Tibial nerve (tissue), 4 donors: ENCODE measurements at places on chromosomes 5 and 9. TPM values are rescaled to one million over a fixed set of nuclear protein-coding genes. Genes with fewer than 3 reads are reported as not detected.

DNA sequence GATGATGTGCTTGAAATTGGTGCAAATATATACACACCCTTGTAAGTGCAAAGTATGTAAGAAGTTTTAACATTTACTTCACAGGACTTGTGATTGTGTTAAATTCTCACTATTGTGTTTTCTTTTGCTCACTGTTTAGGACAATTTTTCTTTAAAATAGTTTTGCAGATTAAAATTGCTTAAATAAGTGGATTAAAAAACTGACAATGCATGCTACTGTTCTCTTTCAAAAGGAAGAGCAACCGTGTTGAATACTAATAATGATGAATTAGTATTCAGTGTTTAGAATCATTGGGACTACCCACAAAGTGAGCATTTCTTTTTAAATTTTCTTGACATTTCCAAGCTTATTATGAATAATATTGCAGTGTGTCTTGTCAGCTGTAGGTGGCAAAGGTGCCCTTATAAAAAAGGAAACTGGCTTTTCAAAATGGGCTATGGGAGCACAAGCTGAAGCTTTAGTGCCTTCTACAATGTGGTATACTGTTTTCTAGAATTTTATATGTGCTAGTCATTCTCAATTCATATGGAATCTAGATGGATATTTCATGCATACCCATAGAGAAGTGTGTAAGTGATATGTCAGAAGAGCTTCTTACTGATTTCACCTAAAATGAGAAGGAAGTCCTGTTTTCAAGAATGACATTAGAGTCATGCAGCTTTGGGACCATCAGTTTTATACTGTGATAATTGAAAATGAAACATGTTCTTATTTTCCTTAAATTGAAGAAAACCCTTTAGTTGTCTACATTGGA is 35.4 kb downstream of the SREK1 start:
- no peak for DNase-seq

GRCh38 chr5:109688630-109688969 is 1.1 kb upstream of the MAN2A1 start:
- peak; percentile 20 for DNase-seq

GRCh38 chr5:158534203-158534602 is 565.5 kb downstream of the EBF1 start:
- DNase-seq: no peak

DNA sequence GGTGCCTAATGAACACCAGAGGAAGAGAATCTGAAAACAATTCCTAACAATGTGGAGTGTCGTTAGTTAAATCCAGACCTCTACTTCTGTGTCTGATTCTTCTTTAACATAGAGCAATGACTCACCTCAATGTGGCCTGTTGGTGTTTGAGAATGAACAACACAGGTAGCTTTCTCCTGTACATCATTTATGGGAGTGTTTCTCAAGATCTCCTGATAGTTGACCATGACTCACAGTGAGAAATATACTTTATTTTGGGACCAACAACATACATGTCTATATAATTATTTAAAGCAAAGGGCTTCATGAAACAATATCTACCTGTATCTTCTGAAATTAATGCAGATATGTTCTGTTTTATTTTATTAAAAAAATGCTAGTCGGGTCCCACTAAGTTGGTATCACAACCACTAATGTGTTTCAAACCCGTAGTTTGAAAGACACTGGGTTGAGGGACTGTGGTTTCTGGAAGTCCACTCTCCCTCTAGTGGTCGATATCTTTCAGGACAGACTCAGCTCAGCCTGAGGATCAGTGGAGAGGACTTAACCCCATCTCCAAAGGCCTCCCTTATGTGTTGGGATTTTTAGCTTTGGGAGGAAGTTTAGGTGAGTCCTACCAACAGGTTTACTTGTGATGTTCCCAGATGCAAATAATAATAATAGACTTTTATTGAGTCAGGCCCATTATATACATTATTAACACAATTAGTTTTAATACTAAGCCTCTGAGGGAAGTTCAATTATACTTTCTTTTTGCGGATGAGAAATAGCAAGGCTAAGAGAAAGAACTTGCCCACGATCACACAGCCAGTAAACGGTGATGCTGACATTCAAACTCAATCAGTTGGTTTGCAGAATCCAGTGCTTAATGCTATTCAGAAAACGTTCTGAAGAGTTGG is 70.0 kb upstream of the KLF9 start:
- DNase-seq: no peak

- no peak for DNase-seq
Observed at GRCh38 chr9:98291820-98292219, 36.4 kb upstream of the TBC1D2 start.

DNA sequence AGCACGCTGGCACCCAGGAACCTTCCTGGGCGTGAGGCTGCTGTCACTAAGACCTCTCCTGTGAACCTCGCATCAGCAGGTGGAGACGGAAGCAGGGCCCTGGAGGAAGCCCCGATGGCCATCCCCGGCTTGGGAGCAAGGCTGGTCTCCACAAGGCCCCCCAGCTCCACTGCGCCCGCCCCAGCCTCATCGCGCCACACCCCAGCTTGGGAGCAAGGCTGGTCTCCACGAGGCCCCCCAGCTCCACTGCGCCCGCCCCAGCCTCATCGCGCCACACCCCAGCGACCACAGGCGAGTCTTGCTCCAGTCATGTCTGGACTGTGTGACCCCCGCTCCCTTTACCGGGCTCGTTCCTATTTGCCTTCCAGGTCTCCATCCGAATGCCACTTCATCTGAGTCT is 11.0 kb downstream of the QSOX2 start:
- no peak for DNase-seq

Gene FOXD4L6
- total RNA-seq: not detected

DNA sequence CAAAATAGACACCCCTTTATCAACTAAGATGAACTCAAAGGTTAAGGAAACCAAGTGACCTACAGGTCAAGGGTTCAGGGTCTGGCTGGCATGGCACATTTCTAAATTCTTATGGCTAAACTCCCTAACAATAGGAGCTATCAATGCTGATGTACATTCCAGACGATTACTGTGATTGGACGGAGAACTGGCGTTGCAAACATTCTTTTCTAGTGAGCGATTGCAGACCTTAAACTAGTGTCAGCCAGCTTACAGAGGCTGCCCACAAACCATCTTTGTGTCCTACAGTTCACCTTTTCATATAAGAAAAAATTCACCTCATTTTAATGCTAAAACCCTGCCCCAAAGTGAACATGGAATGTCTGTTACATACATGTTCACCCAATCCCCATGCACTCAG is 382.9 kb downstream of the MAT2B start:
- no peak for DNase-seq

- no peak for DNase-seq
Observed at GRCh38 chr5:96726802-96727201, 64.6 kb downstream of the CAST start.

DNA sequence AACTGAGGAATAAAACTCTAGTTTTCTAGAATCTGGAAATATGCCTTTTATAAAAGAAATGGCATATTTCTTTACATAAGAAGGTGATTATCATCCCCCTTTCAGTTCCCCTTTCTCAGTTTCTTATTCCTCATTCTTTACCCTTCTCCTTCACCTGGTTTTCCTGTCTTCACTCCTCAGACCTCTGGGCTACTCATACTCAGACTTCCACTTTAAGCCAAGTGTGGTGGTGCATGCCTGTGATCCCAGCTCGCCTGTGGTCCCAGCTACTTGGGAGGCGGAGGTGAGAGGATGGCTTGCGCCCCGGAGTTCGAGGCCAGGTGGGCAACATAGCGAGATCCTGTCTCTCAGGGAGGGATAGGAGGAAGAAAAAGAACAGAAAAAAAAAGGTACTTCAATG is 57.2 kb downstream of the RANBP6 start:
- DNase-seq: no peak

DNA sequence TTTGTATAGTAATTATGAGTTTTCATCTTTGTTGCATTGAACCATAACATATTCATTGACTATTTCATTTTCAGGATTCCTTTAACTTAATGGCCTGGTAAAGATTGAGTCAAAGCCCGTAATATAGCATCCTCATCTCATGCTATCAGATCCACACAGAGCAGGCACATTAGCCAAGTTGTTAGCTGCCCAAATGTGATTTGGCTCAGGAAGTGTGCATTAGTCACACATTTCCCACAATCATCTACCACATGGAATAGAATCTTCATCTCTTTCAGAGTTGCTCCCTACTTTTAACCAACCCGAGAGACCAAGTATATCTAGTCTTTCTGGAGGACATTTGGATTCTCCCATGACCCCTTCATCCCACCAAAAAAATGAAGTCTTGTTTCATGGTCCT is 481.0 kb upstream of the PTGER4 start:
- DNase-seq: no peak

DNA sequence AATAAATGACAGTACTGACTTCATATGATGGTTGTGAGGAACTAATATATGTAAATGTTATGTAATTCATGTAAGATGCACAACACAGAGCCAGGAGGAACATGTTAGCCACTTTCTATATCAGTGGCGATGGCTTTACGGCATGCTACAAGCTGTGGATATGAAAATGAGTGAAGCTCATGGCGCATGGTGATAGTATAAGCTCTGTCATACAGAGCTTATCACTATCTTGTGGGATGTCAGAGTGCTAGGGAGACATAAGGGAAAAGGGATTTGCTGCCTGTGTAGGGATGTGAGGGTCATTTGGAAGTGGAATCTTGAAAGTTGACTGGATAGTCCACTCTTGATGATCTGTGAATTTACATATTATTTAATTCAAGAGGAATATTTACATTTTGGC is 13.6 kb downstream of the CPEB4 start:
- no peak for DNase-seq

DNA sequence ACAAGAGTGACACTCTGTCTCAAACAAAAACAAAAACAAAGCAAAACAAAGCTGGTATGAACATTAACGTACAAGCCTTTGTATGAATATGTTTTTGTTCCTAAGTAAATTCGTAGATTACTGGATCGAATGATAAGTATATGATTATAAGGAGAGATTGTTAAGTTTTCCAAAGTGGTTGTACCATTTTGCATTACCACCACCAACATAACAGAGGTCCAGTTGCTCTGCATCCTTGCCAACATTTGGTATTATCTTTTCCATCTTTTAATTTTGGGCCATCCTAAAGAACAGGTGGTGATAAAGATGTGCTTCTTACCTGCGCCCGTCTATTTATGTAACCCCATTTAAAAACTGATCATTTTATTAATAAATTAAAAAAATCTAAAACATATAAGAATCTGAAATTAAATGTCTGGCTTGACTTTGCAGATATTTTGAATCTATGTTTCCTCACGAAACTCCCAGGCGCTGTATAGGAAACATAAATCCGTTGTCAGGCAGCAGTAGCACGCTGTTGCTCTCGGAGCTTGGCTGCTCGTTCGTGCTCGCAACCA is 593 bp upstream of the NAA35 start:
- no peak for DNase-seq
